ENCODE measurements at places on chromosomes 1 and 21.
A peak's percentile ranks its signal among the peaks of the same experiment; 100 is the strongest.

DNA sequence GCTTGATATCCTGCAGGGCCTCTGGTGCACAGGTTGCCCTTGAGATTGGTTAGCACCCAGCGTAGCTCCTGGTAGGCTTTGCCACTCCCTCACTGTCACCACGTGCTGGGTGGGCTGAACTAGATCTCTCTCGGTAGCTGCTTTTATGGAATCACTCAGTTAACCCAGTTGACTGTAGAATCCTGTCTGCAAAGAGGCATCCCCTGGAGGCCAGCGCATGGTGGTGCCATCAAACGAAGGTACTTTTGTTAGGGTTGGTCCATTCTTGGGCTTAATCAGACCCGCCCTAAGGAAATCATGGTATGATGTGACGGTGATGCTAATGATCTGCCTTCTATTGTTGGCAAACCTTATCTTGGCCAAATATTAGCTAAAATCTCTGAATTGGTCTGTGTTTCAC is 153.4 kb downstream of the GALNT2 start:
- no peak for DNase-seq

DNA sequence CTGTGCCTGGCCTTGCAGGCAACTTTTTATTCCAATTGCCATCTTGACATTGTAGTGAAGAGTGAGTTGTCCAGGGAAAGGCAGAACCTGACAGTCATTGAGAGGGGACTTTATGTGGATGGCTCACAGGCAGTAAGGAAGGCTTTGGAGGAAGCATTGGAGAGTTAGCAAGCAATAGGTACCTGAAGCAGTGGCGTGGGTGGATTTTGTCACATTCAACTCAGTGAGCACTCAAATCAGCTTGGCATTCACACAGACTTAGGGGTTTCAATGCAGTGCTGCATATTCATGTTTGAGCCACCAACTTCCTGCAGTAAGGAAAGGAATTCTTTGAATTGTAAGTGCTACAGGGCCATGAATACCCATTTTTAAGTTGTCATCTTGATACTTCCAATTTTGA is 69.0 kb downstream of the AK4 start:
- DNase-seq: no peak

DNA sequence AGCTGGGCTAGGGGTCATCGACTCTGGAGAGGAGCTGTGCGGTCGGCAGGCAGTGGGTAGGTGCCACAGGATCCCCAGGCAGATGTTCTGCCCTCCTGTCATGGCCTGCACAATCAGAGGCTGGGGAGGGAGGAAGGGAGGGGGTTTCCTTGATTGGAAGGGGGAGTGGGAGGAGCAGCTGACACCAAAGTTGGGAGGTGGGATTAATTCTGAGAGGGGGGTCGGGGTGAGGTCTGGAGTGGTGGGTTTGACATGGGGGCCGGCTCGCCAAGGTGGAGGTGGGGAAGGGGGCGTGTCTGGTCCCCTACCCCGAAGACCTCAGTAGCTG is 651 bp upstream of the HPCA start:
- DNase-seq: no peak

- DNase-seq: no peak
Observed at GRCh38 chr1:173424782-173425407, 52.2 kb upstream of the PRDX6 start.

DNA sequence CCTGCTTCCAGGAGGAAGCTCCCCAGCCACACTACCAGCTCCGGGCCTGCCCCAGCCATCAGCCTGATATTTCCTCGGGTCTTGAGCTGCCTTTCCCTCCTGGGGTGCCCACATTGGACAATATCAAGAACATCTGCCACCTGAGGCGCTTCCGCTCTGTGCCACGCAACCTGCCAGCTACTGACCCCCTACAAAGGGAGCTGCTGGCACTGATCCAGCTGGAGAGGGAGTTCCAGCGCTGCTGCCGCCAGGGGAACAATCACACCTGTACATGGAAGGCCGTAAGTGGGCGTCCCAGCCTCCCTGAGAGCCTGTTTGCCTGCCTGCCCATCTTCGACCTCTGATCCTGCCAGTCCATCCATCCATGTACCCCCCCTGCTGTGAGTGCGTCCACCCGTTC is 3.6 kb downstream of the ECM1 start:
- DNase-seq: no peak

DNA sequence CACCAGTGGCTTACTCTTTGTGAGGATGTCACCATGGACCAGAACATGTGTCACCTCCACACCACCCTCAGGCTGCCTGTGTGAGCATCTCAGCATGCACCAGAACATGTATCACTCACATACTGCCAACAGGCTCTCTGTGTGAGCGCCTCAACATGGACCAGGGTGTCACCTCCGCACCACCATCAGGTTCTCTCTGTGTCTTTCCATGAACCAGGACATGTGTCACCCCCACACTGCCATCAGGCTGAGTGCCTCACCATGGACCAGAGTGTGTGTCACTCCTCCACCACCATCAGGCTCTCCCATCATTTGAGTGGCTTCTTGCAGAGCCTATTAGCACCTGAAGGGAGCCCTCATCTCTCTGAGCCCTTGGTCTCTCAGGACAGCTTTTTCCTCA is 125.2 kb downstream of the ZNF648 start:
- no peak for DNase-seq

DNA sequence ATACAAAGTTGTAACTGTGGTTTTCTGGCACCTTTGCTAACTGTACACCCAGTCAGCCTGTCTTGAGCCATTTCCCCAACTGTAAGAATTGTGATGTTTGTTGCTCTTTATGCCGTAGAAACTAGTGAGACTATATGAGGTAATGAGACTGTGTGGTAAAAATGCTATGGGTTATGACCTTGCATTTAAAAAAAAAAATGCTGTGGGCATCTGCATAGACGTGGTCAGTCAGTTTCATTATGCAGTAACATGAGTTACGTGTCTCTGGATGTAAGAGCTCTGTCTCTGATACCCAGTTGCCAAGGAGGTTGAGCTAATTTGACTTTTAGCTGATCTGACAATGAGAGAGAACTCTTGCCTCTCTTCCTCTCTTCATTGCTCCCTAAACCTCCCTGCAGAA is 80.6 kb upstream of the LAMC2 start:
- DNase-seq: no peak

DNA sequence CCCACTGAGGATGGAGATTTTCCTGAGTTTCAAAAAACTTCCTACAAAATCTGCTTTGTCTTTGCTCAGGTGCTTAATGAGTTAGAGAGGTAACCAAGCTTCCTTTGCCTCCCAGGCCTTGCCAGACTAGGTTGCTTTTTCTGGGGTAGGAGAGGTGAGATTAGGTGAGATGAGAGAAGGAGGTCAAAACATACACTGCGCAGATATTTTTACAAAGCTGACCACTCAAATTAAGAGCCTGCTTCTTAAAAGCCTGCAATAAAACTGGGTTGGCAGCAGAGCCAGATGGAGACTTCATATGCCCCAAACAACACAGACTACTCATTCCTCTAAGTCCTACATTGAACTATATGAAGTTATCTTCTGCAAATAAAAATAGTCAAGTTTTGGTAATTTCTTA is 352.5 kb downstream of the NUF2 start:
- no peak for DNase-seq

DNA sequence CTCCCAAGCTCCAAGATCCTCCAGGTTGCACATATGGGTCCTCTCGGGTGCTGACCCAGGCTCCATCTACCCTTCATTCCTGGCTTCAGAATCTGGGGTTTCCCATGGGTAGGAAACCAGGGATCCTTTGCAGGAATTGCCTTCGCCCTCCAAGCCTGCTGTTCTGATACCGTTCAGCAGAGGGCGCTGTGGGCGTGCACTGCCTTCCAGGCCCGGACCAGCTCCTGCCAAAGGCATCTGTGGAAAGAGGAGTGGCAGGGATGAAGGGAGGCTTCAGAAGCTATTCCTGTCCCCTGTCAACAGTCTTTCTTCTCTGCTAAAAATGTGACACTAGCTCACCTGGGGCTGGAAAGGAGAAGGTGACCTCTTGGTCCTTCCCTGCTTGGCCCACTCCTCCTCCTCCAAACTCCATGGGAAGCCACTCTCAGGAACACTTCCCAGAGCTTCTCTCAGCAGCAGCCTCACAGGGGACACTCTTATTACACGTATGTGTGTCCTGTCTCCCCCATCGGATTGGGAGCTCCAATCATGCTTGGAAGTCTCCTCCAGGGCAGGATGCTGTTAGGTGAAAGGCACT is 71.2 kb downstream of the VWA5B1 start:
- DNase-seq: no peak

GRCh38 chr21:35399706-35400105 is 350.6 kb upstream of the RUNX1 start:
- no peak for DNase-seq

GRCh38 chr1:156160743-156161171 is 7.4 kb downstream of the SEMA4A start:
- peak; percentile 31 for DNase-seq

DNA sequence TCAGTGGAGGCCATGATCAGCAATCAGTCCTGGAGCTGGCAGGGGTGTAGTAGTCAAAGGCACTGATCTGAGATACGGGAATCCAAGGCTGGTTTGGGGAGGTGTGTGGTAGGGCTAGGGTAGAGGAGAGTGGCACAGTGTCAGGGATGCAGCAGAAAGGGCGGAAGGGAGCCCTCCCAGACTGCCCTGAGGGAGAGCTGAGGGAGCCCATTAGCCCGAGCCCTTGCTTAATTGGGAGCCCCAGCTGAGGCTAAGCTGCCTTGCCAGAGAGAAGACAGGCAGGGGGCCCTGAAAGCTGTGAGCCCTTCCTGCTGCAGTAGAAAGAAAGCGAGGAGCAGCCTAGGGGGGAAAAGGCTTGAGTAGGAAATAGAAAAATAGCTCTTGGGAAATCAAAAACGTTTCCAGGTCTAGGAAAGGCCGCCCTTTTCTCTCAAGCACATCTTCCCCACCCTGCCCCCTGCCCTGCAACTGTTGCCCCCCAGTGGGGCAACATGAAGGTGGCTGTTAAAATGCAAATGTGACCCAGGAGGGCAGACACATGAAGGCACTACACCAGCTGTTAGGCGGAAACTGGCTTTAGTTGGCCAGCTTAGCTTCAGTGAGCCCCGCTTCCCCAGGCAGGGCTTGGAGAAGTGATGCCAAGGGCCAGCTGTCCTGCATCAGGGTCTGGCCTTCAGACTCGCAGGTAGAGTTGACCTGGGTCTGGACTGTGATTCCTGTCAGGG is 106.2 kb downstream of the UCK2 start:
- no peak for DNase-seq

DNA sequence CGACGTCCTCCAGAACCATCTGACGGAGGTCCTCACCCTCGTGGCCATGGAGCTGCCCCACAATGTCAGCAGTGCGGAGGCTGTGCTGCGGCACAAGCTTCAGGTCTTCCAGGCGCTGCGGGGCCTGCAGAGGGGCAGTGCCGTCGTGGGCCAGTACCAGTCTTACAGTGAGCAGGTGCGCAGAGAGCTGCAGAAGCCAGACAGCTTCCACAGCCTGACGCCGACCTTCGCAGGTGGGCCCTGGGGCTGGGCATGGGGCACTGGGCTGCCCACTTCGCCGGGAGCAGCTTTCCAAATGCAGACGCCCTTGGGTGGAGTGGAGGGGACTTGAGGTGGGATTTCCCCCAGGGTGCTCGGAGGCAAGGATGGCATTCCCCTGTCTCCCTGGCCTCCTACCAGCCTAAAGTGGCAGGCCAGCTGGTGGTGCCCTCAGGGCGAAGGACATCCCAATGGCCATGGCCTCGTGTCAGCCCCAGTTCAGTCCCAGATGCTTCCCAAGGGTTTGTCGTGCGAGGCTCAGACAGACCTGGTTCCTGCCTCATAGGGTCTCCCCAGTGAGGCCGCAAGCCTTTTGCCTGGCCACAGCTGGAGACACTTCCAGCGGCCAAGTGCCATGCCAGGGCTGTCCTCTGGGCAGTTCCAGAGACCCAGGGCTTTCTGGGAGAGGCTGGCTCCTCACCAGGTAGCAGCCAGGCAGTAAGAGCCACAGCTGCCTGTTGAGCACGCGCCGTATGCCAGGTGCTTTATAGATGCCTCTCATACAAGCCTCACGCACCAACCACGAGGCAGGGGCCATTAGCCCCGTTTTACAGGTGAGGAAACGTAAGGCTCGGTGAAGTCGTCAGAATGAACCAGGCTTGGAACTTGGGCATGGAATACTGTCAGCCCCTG is 27.8 kb downstream of the H6PD start:
- no peak for DNase-seq

DNA sequence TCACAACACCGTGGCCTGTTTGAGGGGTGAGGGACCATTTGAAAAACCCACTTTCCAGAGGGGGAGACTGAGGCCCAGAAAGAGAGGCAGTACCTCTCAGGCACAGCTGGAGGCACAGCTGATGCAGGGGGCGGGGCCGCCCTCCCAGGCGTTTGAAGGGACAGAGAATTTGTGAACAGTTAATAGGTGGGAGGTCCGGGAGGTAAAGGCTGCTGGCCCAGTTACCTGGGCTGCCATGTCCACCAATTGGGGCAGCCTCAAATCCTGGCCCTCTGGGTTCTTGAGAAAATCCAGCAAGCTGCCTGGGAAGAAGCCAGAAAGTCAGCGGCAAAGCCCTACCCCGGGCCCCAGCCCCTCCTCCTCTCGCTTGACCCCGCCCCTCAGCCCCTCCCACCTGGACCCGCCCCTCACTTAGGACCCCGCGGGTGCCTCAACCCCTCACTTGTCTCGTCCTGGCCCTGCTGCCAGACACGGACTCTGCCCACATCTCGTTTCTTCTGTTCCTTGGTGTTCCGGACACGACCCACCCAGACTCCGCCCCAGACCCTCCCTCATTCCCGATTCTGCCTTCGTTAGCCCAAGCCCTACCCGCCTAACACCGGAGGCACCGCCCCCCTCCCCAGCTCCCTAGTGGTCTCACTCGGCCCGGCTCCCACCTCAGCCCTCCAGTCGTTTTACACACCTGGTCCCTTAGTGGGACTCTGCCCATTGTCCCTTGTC is 10.8 kb upstream of the AHDC1 start:
- DNase-seq: no peak

GRCh38 chr1:21669258-21670058 is at the start of gene RAP1GAP:
RAP1GAP (minus strand) TSS chr1:21669357; CDS start chr1:21620032, 49,325 bp downstream.
- no peak for DNase-seq

DNA sequence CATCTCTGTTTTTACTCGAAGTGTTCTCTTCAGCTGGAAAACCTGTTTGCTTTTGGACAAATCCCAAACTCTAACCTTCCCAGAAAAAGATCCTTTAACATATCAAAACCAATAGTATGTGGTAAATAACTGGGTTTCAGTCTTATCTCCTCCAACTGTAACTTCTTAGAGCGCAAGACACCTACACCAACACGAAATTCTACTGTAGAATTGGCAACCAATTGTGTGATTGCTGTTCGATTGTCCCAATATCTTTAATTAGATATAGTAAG is 5.8 kb upstream of the MPZL1 start:
- DNase-seq: no peak

DNA sequence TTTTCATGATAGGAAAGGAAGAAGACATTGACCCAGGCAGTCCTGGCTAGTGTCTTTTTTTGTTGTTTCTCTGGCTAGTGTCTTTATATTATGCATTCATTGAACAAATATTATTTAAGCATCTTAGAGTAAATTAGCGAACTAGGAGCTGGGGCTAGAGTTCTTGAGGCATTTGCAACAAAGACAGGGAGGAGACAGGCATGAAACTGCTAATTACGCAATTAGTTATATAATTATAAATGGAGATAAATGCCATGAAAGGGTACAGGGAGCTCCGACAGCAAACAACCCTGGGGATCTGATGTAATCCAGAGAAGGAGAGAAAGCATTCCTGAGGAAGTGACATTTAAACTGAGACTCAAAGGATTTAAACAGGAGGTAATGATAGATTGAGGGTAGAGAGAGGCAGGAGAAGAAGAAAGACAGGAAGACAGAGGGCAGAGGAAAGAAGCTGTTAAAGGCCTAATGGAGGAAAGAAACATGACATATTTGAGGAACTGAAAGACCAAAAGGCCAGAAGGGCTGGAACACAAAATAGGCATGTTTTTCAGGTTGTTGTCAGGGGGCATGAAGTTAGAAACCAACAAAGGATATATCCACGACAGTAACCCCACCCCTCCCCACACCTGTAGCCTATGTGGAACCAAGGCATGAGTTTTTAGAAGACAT is 99.5 kb upstream of the GJB5 start:
- DNase-seq: no peak

- DNase-seq: no peak
Observed at GRCh38 chr1:51009381-51009780, 39.3 kb downstream of the CDKN2C start.
